Stimulated activated CD8-positive, alpha-beta memory T cell treated with anti-CD3 and anti-CD28 coated beads, Interleukin-4, amount 100 ng/mL, for 24 hours (primary cell): ENCODE measurements at places on chromosomes 5 and 9.

GRCh38 chr9:71223953-71224538, 102.6 kb upstream of the TRPM3 start:
- no peak for DNase-seq

- no peak for DNase-seq
Observed at GRCh38 chr9:129347316-129348120, 169.5 kb upstream of the IER5L start.

DNA sequence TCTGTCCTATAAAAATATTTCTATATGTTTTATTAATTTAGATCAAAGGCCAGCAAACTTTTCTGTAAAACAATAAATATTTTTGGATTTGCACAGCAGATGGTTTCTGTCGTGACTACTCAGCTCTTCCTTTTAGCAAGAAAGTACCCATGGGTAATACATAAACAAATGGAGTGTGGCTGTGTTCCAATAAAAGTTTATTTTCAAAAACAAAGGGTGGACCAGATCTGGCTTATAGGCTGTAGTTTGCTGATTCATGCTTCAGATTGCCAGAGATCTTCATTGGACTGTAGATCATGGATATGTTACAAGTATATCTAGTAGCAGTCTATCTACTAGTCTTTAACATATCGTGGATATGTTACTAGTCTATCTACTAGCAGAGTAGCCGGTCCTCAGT, 590.5 kb downstream of the CSNK1G3 start:
- DNase-seq = no peak

- no peak for DNase-seq
Observed at GRCh38 chr5:56250011-56250410, 16.9 kb upstream of the ANKRD55 start.

DNA sequence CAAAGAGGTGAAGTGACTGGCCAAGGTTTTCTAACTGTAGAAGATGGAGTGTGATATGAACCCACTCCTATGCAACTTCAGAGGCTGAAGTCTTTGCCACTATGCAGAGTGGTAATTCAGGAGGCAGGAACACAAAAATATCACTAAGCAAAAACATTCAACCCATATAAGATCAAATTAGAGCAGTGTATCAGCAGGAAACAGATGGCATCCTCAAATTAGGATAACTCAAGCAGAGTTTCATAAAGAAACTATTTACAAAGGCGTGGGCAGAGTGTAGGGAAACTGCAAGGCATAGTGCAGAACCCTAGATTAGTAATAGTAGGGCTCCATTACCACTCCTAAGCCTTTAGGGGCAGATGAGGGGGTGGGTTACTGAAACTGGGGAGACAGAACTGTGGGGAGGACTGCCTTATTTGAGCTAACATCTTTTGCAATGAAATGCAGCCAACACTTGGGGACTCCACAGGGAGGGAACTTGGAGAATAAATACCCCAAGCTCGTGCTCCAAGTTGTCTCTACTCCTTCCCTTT, 72.2 kb downstream of the PTTG1 start:
- no peak for DNase-seq

- no peak for DNase-seq
Observed at GRCh38 chr9:104983491-104983890, 55.5 kb upstream of the ABCA1 start.

DNA sequence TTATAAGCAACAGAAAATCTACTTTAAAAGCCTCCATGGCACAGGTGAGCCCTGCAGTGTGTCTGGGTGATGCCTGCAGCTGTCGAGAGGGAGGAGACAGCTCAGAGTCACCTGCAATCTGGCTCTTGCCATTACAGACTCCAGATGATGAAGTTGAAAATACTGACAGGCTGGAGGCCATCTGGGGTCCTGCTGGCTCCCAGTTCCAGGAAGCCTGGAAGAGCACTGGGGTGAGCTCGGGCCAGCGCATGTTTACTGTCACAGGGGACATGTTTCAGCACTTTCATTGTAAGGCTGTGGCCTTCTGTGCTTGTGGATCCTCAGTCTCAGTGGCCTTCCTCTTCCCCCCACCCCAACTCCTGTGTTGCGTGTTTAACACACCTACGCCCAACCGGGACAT, 28.4 kb downstream of the CEL start:
- DNase-seq = no peak

- DNase-seq = no peak
Observed at GRCh38 chr9:99235926-99236634, 14.0 kb downstream of the SEC61B start.
